Purkinje cell (primary cell): ENCODE measurements at places on chromosomes 4 and X. TPM values are rescaled to one million over a fixed set of nuclear protein-coding genes. Genes with fewer than 3 reads are reported as not detected.

Gene CFAP47
- 0.20 TPM in 1 of 2 replicates, not detected in the other for polyA plus RNA-seq

Gene SLC7A11
- polyA plus RNA-seq = 3.5 and 5.0 TPM in 2 replicates

Gene WDR17
- 43.7 and 44.8 TPM in 2 replicates for polyA plus RNA-seq

Gene ARMCX4
- polyA plus RNA-seq = 5.1 and 9.9 TPM in 2 replicates

Gene APLN
- polyA plus RNA-seq = not detected in 2 replicates
